OCI-LY7 (cell line): ENCODE measurements at places on chromosomes 12 and 14. TPM values are rescaled to one million over a fixed set of nuclear protein-coding genes. Genes with fewer than 3 reads are reported as not detected.

- DNase-seq: peak; percentile 40
These were observed 199.5 kb upstream of the PLEKHG7 start for GRCh38 chr12:92503029-92503931.

GRCh38 chr14:72590577-72590976 lies 303.3 kb downstream of the DPF3 start:
- DNase-seq: no peak

Gene ADSS1
- total RNA-seq: 2.1 and 2.8 TPM in 2 replicates

Gene BHLHE41
- not detected in 2 replicates for total RNA-seq
